MV-4-11 (cell line): ENCODE measurements at places on chromosomes 2 and 18.
A peak's percentile ranks its signal among the peaks of the same experiment; 100 is the strongest.

- no peak for DNase-seq
Observed at GRCh38 chr2:17630089-17630488, 89.6 kb downstream of the VSNL1 start.

- DNase-seq = no peak
Observed at GRCh38 chr2:120754067-120754960, 18.6 kb downstream of the GLI2 start.

DNA sequence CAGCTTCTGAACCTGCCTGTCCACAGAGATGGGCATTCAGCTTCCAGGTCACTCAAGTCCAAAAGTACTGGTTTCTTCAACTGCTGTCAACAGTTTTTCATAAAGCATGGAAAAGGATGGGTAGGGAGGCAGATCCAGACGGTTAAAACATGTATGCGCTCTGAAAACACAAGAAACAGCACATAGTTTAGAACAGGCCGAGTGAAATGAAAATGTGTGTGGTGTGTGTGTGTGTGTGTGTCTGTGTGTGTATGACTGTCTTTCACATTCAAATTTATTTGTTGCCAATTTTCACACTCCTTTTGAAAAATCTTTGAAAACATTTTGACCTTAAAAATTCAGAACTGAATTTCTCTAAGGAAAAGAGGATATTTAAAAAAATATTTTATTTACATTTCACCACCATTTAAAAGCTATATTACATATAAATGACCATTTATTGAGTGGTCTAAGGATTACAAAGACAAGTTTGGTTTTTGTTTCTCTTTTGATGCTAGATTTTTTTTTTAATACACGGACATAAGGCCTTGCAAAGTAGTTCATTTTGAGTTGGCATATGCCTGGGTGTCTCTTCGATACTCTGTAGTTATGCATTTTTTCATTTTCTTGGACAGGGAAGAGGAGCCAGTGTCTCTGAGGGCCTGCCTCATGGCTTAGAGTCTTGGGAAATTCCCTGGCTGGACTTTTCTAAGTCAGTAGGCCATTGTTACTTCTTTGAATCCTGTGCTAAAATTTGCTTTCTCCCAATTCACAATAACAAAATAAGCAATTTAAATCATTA lies 30.0 kb upstream of the STK17B start:
- no peak for DNase-seq

DNA sequence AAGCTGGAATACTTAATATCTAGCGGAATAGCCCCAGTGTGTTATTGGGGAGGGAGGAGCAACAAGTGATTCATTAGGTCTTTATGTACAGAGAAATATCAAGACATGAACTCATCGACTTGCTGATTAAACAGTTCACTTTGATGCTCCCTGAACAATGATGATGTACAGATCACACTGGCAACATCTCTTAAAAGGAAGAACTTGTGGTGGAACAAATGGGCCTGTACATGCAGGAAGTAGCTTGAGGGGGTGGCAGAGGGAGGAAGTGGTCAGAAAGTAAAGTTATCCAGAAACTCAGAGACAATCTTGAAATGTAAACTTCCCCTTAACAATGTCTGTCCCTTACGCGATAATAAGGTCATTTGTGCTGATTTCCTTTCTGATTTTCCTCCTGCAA lies 90.5 kb downstream of the NXPH2 start:
- peak; percentile 90 for DNase-seq

- peak; percentile 42 for DNase-seq
Observed at GRCh38 chr2:39127973-39128372, 7.1 kb upstream of the SOS1 start.

- no peak for DNase-seq
Observed at GRCh38 chr18:45057955-45058600, 377.4 kb downstream of the SETBP1 start.

DNA sequence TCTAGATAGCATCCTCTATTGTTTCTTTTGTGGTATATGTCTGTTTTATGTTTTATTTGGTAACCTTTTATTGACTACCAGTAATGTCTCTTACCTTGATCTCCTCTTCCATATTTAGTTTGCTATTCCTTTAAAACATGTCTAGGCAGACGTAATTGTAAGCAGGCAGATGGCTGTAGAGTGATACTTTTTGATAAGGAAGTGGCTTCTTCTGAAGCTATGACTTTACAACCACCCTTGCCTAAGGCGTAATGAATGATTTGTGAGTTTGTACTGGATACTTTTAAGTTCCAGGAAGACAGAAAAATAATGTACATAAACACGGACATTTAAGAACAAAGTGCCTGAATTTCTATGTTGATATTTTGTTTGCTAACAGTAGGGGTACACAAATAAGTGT lies 85.6 kb downstream of the ZNF804A start:
- peak; percentile 23 for DNase-seq

DNA sequence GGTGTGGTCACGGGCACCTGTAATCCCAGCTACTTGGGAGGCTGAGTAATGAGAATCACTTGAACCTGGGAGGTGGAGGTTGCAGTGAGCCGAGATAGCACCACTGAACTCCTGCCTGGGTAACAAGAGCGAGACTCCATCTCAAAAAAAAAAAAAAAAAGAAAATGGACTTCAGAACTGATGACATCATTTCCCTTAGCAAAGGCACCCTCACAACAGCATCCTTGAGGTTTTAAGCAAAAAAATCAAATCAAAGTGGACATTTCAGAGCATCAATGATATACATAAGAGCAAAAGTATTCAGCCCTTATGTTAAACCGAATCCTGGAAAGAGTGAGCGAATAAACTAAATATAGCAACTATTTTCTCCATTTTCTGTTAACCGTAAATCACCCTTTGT lies 45.3 kb downstream of the EPB41L3 start:
- DNase-seq = no peak

GRCh38 chr2:12074126-12074844 lies 327.9 kb downstream of the LPIN1 start:
- no peak for DNase-seq

- no peak for DNase-seq
Observed at GRCh38 chr2:162926501-162926900, 87.9 kb upstream of the KCNH7 start.

DNA sequence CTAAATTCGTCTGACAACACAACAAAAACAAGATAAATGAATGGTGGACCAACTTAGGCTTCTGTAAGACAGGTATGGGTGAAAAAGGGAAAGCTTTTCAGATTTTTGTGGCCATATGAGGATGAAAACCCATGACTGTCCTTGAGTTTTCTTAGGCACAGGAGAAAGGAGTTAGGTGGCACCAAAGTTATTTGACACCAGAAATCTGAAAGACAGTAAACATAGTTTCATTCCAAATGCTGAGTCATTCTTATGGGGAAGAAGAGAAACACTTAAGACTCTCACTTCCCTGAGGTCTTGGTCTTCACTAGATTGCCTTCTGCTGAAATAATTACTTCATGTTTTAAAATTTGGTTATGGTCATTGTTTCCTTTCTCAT lies 5.2 kb upstream of the GPD2 start:
- peak; percentile 91 for DNase-seq

- DNase-seq = peak; percentile 81
Observed at GRCh38 chr2:236794176-236794957, 224.7 kb downstream of the ACKR3 start.

DNA sequence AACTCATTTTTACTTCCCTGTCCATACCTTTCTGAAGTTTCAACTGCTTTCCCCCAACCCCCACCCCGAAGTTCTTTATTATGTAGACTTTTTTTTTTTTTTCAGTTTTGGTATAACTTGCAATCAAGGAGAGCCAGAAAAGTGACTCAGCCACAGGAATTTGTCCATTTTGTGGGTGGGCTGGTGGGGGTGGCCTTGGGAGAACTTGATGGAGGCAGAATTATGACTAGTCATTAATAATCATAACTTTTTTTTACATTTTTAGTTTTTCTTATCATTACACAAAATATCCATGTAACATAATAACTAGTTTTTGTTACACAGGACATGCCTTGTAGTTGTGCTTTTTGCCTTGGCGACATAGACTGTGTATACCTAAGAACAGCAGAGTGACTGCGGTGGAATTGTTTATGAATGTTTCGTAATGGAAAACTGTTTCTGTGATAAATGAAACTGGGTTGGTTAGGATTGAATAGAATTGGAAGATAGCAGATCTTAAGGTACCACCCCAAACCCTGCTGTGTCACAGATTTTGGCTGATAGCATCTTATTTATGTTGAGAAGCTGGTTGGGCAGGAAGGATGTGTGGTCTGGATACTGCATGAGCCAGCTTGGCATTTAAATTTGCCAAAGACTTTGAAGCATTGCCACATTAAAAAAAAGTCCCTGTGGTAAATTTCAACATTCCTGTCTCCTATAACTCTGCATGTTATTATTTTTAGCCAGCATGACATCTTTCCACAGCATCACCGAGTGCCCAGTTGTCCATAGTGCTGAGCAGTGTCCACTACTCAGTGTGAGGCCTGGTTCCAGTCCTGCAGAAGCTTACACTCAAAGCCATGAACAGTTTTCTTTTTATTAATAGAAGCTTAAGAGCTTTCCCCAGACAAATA lies 30.7 kb downstream of the LYPD6B start:
- peak; percentile 10 for DNase-seq

DNA sequence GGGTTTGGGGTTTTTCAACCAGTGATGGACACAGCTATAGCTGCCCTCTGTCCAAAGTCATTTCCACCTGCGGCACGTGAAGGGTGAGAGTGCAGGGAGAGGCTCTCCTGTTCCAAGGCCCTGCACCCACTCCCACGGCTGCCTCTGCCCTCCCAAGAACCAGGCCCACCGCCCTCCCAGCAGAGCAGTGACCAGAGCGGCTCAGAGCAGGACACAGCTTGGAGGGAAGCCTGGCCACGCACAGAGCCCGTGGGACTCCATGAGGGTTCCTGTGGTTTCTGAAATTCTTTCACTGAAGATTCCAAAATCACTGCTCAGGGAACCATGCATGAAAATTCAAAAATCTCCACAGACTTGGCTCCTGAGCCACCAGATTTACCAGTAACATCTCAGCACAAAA lies 67.3 kb upstream of the SALL3 start:
- no peak for DNase-seq

DNA sequence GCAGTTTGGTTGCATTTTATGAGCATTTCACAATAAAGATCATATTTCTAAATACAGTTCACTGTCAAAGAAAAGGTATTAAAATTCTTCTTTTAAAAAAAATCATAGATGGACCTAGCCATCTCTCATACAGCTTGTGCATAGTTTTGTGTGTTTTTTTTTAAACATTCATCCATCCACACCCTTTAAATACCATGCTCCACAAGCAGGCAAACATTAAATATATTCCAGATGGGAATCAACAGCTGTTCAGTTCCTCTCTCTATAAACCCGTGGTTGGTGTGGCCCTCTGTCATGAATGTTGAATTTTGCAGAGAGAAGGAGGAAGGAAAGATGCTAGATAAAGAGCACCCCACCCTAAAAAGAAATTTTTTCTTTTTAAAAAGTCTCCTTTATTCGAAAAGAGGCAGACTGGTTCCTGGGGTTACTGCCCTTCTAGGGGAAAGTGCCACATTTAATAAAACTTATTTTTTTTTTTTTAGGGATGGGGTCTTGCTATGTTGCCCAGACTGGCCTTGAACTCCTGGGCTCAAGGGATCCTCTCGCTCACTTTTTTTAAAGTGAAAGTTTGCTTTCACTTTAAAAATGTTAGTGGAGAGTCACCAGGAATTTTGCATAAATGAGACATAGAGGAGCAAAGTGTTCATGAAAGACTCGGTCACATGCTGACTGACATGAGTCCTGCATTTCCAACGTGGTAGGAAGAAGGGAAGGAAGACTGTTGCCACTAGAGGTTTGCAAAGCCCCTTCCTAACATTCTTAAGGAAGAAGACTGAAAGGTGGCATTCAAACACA lies 73.9 kb upstream of the LMAN1 start:
- no peak for DNase-seq

DNA sequence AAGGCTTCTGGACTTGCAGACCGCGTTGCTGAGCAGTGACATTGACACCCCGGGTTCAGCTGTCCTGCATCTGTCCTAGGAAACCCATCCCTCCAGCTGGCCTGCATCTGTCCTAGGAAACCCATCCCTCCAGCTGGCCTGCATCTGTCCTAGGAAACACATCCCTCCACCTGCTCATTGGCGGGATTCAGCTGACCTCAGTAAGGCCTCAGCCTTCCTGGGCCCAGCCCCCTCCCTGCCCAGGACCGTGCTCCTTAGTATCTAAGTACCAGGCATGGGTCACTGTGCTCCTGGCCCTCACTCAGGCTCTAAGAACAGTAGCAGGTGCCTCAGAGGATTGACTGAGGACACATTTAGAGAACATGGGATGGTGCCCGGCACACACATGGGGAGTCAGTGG lies 1.2 kb downstream of the MLPH start:
- no peak for DNase-seq

DNA sequence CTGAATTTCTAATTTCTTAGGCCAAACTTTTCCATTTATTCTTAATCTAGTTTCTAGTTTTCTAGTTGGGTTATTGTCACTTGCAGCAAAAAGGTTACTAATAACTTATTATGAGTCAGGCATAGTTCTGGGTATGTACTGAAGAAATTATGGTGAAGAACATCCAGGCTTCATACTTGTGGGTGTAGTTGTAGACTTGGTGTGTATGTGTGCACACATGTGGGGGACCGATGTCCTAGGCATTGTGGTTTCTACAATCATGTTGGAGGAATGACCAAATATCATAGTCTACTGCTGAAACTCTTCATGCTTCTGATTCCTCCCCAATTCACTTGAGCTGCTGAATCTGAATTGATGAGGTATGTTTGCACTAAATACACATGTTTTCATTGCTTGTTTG lies 141.2 kb downstream of the PMAIP1 start:
- DNase-seq = no peak

- DNase-seq = no peak
Observed at GRCh38 chr18:24502667-24503523, 42.5 kb downstream of the HRH4 start.

GRCh38 chr18:29397536-29397935 lies 1220.6 kb upstream of the CDH2 start:
- no peak for DNase-seq

- DNase-seq = no peak
Observed at GRCh38 chr2:152647552-152647951, 69.7 kb downstream of the PRPF40A start.

GRCh38 chr2:30763151-30763660 lies 44.0 kb downstream of the CAPN13 start:
- no peak for DNase-seq

DNA sequence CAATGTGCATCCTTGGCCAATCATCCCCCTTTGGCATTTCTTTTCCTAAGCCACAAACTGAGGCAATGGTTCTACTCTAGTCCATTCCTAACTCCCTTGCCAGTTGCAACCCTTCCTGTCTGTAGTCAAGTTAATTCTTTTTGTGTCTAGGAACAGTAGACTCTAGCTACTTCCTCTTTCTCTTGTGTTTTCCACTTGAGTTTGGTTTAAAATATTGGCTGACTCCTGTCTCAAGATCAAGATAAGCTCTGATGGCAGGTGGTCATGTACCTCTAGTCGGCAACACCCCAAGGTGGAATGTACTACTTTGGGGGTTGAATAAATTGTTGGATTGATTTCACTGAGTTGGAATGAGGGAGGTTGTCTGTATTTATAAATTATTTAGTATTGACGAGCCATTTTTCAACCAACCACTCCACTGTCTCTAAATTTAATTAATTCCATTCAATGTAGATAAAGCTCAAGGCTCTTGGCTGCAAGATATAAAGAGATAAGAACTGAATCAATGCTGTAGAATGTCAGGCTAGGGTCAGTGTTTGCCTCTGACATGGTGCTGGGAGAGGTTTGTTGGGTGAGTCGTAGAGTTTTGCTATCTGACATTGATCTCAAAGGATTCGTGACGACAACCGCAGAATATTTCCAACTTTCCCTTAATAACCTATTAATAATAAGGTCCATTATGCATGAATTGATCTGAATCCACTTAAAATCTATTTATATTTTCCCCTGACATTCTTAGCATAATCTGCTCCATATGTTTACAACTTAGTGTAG lies 188.7 kb upstream of the APCDD1 start:
- DNase-seq = peak; percentile 84

GRCh38 chr2:524442-524841 lies 152.8 kb downstream of the TMEM18 start:
- no peak for DNase-seq
